ENCODE measurements at places on chromosomes 6 and 20. TPM values are rescaled to one million over a fixed set of nuclear protein-coding genes. Genes with fewer than 3 reads are reported as not detected.

GRCh38 chr20:46695892-46696291 is 6.6 kb upstream of the TP53RK start:
- H3K4me3 ChIP-seq: no peak overlapping the region
- no peaks in the 10 kb centered on the region for H3K36me3 ChIP-seq
- H3K27me3 ChIP-seq: no peaks in the 10 kb centered on the region
- no peaks in the 10 kb centered on the region for H3K4me1 ChIP-seq

DNA sequence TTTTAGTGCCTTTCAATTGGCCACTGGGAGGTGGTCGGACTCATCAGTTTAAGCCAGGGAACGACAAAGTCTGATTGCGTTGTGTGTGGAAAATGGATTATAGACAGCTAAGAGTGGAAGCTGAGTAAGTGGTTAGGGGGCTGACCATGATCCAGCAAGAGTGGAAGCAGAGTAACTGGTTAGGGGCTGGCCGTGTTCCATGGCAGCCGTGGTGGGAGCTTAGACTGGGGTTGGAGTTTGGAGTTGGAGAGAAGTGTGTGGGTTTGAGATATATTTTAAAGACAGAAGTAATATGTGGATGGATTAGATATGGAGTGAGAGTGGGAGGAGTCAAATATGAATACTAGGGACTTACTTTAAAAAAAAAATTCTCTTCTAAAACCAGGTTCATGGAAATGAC is 41.7 kb downstream of the LRRN4 start:
- H3K4me1 ChIP-seq: no peaks in the 10 kb centered on the region
- H3K4me3 ChIP-seq: no peak overlapping the region
- H3K27me3 ChIP-seq: no peaks in the 10 kb centered on the region
- no peak overlapping the region for H3K27ac ChIP-seq
- H3K36me3 ChIP-seq: peaks cover 9% of the 10 kb centered on the region

DNA sequence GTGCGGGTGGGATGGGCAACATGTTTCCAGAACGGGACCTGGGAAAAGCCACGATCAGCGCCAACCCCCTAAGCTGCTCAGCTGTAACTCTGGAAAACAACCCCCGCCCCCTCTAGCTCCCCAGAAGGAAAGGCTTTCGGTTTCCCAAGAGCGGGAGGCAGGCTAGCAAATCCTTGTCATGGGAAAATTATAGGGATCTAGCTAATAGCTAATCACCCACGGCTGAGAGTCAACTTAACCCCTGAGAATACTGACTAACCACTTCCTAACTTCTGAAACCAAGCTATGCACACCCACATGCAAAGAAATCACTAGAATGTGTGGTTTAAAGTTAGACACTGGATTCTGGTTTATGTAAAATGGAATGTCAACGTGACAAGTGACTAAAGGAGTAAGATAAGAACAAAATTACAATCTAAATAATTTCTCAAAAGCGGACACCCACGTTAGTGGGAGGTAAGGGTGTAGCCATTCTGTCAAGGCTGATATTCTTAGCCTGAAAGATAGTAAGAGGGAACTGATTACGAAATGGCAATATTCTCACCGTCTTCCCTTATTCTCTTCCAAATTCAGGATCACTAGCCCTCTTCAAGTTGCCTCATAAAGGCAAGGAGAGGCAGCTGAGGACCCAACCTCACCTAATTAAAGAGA is 20.1 kb downstream of the JAG1 start:
- H3K4me1 ChIP-seq: peaks cover 23% of the 10 kb centered on the region
- no peaks in the 10 kb centered on the region for H3K27me3 ChIP-seq
- peak overlapping the region; percentile 54 for H3K27ac ChIP-seq
- peak; percentile 97 for DNase-seq

GRCh38 chr6:89144354-89144906 is 1.4 kb upstream of the PM20D2 start:
- no peaks in the 10 kb centered on the region for H3K36me3 ChIP-seq
- H3K27me3 ChIP-seq: no peaks in the 10 kb centered on the region
- no peak for DNase-seq
- no peak overlapping the region for H3K27ac ChIP-seq
- no peak overlapping the region for H3K4me3 ChIP-seq

GRCh38 chr6:124066946-124067552 is 263.4 kb downstream of the NKAIN2 start:
- DNase-seq: no peak
- H3K27ac ChIP-seq: no peak overlapping the region
- no peak overlapping the region for H3K4me3 ChIP-seq
- no peaks in the 10 kb centered on the region for H3K27me3 ChIP-seq
- H3K4me1 ChIP-seq: no peaks in the 10 kb centered on the region
- H3K36me3 ChIP-seq: no peaks in the 10 kb centered on the region

GRCh38 chr6:133888929-133889556 is at the start of gene TCF21:
Gene TCF21, plus strand, starts transcription at chr6:133889113. Its CDS starts 285 bp downstream, at chr6:133889398.
- no peaks in the 10 kb centered on the region for H3K36me3 ChIP-seq
- DNase-seq: peak; percentile 49
- peak within 1 kb of the TSS; percentile 57 for H3K4me3 ChIP-seq
- H3K27me3 ChIP-seq: no peaks in the 10 kb centered on the region

GRCh38 chr6:37205175-37205996 is 35.4 kb downstream of the PIM1 start:
- no peak overlapping the region for H3K4me3 ChIP-seq
- H3K36me3 ChIP-seq: no peaks in the 10 kb centered on the region
- H3K27me3 ChIP-seq: peaks cover 8% of the 10 kb centered on the region
- H3K4me1 ChIP-seq: no peaks in the 10 kb centered on the region
- DNase-seq: no peak

GRCh38 chr6:169088762-169089161 is 164.9 kb downstream of the THBS2 start:
- no peak for DNase-seq
- H3K4me1 ChIP-seq: peaks cover 3% of the 10 kb centered on the region
- H3K36me3 ChIP-seq: no peaks in the 10 kb centered on the region
- H3K27me3 ChIP-seq: no peaks in the 10 kb centered on the region
- no peak overlapping the region for H3K27ac ChIP-seq

- H3K4me3 ChIP-seq: no peak overlapping the region
- no peak overlapping the region for H3K27ac ChIP-seq
- no peaks in the 10 kb centered on the region for H3K27me3 ChIP-seq
- no peaks in the 10 kb centered on the region for H3K4me1 ChIP-seq
Observed at GRCh38 chr20:59575216-59575615, 29.1 kb upstream of the PHACTR3 start.

- DNase-seq: no peak
- H3K27me3 ChIP-seq: no peaks in the 10 kb centered on the region
- no peaks in the 10 kb centered on the region for H3K36me3 ChIP-seq
- no peak overlapping the region for H3K4me3 ChIP-seq
- H3K4me1 ChIP-seq: no peaks in the 10 kb centered on the region
- no peak overlapping the region for H3K27ac ChIP-seq
Observed at GRCh38 chr20:54572665-54573435, 97.5 kb downstream of the DOK5 start.

- no peak for DNase-seq
- no peaks in the 10 kb centered on the region for H3K4me1 ChIP-seq
- H3K4me3 ChIP-seq: no peak overlapping the region
- no peaks in the 10 kb centered on the region for H3K36me3 ChIP-seq
Observed at GRCh38 chr6:169813969-169814368, 62.5 kb downstream of the ERMARD start.

- H3K27me3 ChIP-seq: no peaks in the 10 kb centered on the region
- no peak overlapping the region for H3K27ac ChIP-seq
- H3K4me1 ChIP-seq: peaks cover 2% of the 10 kb centered on the region
Observed at GRCh38 chr6:16547587-16547986, 213.7 kb downstream of the ATXN1 start.

GRCh38 chr20:10927936-10928840 is 254.4 kb upstream of the JAG1 start:
- H3K36me3 ChIP-seq: no peaks in the 10 kb centered on the region
- DNase-seq: peak; percentile 66
- H3K4me3 ChIP-seq: no peak overlapping the region
- peaks cover 16% of the 10 kb centered on the region for H3K4me1 ChIP-seq
- no peaks in the 10 kb centered on the region for H3K27me3 ChIP-seq

- DNase-seq: no peak
- no peaks in the 10 kb centered on the region for H3K36me3 ChIP-seq
- no peaks in the 10 kb centered on the region for H3K27me3 ChIP-seq
- no peak overlapping the region for H3K4me3 ChIP-seq
- no peak overlapping the region for H3K27ac ChIP-seq
- H3K4me1 ChIP-seq: no peaks in the 10 kb centered on the region
Observed at GRCh38 chr6:105880030-105880492, 206.1 kb upstream of the PRDM1 start.

DNA sequence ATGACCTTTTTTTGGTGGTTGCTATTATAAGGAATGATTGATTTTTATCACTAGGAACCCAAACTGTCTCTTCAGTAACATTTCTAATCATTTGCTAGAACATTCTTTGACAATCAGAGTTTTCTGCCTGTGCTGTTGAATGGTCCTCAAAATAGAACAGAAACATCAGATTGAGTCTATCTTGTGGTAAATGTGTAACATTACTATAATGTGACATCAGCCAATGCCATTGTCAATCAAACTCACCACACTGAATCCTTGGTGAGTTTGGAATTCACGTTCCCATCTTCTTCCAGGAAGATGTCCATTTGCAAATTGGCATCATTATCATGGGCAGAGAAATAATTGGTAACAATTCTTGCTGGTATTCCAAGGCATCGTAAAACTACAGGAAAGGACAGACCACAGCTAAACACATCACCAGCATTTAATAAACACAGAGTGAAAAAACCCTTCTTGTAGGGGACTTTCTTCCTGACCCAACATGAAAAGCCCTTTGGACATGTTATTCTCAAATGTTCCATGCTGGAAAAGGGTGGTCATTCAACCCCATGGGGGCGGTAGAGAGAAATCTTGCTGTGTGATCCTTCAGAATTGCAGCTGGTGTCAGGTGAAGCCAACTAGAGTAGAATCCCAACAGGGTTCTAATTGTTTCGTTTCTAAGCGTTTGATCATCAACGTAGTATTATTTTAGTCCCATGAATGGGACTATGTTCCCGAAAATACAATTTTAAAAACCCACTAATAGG is 98.5 kb downstream of the F13A1 start:
- H3K4me1 ChIP-seq: no peaks in the 10 kb centered on the region
- no peak overlapping the region for H3K27ac ChIP-seq
- no peaks in the 10 kb centered on the region for H3K36me3 ChIP-seq
- H3K27me3 ChIP-seq: no peaks in the 10 kb centered on the region
- DNase-seq: no peak
- H3K4me3 ChIP-seq: no peak overlapping the region

- no peaks in the 10 kb centered on the region for H3K27me3 ChIP-seq
- no peak for DNase-seq
Observed at GRCh38 chr20:32779500-32780211, 17.5 kb downstream of the DNMT3B start.

DNA sequence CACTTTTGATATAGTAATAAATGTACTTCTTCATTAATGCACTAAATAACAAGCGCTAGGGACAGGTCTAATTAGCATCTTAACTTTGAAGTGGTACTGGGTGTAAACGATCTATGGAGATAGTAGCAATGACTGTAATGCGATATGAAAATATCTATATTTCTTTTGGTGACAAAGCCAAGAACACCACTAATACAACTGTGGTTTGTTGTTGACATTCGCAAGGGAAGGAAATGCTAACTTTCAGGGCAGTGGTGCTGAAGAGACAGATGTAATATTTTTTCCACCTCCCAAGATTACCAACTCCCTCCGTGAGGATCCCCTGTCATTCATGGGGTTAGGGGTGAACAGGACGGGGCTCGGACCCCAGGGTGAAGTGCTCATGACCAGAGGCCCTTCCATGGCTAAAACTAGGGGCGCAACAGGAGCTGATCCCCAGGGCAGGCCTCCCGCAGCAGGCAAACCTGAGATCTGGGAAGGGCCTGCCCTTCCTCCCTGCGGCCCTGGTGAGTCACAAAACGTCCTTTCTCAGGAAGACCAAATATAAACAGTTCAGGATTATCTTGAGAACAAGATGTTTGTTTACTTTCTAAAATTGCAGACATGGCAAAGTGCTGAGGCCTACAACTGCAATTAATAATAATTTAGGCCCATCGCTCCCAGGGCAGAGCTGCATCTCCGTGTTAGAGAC is 65.0 kb upstream of the TOX2 start:
- peaks cover 8% of the 10 kb centered on the region for H3K4me1 ChIP-seq
- no peaks in the 10 kb centered on the region for H3K27me3 ChIP-seq
- H3K36me3 ChIP-seq: no peaks in the 10 kb centered on the region
- peak overlapping the region; percentile 70 for H3K27ac ChIP-seq
- DNase-seq: peak; percentile 57

- no peaks in the 10 kb centered on the region for H3K36me3 ChIP-seq
- H3K27me3 ChIP-seq: no peaks in the 10 kb centered on the region
Observed at GRCh38 chr6:15962449-15962764, 166.5 kb upstream of the MYLIP start.

- H3K4me3 ChIP-seq: peak overlapping the region; percentile 77
- no peak for DNase-seq
- peak overlapping the region; percentile 70 for H3K27ac ChIP-seq
- H3K27me3 ChIP-seq: no peaks in the 10 kb centered on the region
Observed at GRCh38 chr20:44532259-44532980, 10.6 kb upstream of the SERINC3 start.

DNA sequence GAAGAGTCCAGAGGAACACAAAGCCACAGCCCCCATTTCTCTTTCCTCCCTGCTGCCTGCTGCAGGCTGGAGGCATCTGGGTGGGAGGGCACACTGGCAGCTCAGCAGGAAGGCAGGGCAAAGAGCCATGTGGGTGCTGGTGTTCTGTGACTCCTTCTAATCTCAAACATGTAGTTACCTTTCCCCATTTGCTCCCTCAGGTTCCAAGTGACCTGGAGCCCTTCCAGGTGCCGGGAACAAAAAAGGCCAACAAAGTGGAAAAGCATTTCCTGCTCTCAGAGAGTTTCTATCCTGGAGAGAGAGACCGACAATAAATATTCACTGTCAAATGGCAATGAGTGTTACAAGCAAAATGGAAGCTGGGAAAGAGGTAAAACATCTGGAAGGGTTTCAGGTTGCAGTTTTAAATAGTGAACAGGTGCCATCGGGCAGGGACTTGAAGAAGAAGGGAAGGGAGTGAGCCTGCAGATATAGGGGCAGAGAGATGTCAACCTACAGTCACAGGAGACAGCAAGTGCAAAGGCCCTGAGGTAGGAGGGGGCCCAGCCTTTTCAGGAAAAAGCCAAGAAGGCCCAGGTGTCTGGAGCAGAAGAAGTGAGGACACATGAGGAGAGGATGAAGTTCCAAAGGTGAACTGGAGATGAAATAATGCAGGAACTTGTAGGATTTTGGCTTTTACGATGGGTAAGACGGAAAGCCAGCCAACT is 43.6 kb upstream of the IYD start:
- no peak overlapping the region for H3K27ac ChIP-seq
- H3K4me3 ChIP-seq: no peak overlapping the region
- H3K27me3 ChIP-seq: no peaks in the 10 kb centered on the region
- no peak for DNase-seq
- no peaks in the 10 kb centered on the region for H3K4me1 ChIP-seq
- no peaks in the 10 kb centered on the region for H3K36me3 ChIP-seq

The DACT2 gene
- not detected for total RNA-seq

The FOXS1 gene
- not detected for total RNA-seq

The FERMT1 gene
- 3.3 TPM for total RNA-seq

The RAET1L gene
- total RNA-seq: not detected

The BMP2 gene
- total RNA-seq: 15.9 TPM

The PTGIS gene
- total RNA-seq: 79.1 TPM

The TSPO2 gene
- total RNA-seq: not detected

The SAMD5 gene
- 4.0 TPM for total RNA-seq
